T-helper 9 cell (primary cell): ENCODE measurements at places on chromosomes 12 and 14.

- no peak for DNase-seq
Measured at GRCh38 chr14:60720391-60720790, 3.8 kb downstream of the SIX4 start.

- no peak for DNase-seq
Measured at GRCh38 chr14:96567289-96567899, 65.2 kb downstream of the PAPOLA start.

DNA sequence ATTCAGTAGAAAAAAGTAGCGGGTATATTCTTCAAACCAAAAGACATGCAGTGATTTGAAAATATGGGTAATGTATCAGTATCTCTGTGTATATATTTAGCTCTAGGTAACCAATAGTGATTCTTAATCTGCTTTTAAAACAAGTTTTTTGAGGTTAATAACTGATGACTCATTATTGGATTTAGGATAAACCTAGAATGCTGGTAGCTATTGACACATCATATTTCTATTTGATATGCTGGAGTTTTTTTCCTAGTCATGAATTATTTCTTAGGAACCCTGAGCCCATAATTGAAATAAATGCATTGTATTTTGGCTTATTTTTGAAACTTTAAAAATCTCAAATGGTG, 15.5 kb downstream of the ARF6 start:
- no peak for DNase-seq

- DNase-seq = no peak
Measured at GRCh38 chr12:89980236-89980635, 271.6 kb upstream of the ATP2B1 start.
